ENCODE measurements at places on chromosomes 6 and 20.

- DNase-seq, result peak; percentile 95
These were observed 16.6 kb upstream of the BTBD3 start for GRCh38 chr20:11901127-11901526.

GRCh38 chr6:127489248-127489647 lies 29.9 kb downstream of the MTCL3 start:
- no peak for DNase-seq

- peak; percentile 94 for DNase-seq
These were observed 111.1 kb downstream of the COL12A1 start for GRCh38 chr6:75094614-75095200.

DNA sequence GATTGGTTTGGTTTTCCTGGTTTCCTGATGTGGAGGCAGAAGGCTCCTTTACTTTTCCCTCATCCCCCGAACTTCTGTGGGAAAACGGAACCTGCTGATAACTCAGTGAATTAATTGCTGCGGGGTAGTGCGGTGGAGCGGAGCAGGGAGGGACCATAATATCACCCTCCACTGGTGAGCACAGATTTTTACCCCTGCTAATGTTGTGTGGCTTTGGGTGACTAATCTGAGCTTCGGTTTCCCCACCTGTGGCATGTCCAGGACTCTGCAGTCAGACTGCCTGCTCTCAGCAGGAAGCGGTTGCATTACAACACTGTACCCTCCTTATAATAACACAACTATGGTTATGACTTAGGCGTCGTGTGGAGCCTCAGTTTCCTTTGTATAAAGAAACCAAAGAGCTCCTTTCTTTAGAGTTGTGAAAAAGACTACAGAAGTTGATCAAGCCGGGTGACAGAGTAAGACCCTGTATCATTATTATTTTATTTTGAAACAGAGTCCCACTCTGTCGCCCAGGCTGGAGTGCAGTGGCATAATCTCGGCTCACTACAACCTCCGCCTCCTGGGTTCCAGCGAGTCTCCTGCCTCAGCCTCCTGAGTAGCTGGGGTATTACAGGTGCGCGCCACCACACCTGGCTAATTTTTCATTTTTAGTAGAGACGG lies 2.2 kb upstream of the ID1 start:
- peak; percentile 89 for DNase-seq

DNA sequence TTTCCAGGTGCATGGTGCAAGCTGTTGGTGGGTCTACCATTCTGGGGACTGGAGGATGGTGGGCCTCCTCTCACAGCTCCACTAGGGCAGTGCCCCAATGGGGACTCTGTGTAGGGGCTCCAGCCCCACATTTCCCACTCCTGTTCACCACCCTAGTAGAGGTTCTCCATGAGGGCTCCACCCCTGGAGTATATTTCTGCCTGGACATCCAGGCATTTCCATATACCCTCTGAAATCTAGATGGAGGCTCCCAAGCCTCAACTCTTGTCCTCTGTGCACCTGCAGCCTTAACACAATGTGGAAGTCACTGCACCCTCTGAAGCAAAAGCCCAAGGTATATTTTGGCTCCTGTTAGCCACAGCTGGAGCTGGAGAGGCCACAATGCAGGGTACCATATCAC lies 393.5 kb downstream of the RNGTT start:
- no peak for DNase-seq

GRCh38 chr20:32523613-32524213 lies 61.4 kb downstream of the NOL4L start:
- DNase-seq, result no peak

DNA sequence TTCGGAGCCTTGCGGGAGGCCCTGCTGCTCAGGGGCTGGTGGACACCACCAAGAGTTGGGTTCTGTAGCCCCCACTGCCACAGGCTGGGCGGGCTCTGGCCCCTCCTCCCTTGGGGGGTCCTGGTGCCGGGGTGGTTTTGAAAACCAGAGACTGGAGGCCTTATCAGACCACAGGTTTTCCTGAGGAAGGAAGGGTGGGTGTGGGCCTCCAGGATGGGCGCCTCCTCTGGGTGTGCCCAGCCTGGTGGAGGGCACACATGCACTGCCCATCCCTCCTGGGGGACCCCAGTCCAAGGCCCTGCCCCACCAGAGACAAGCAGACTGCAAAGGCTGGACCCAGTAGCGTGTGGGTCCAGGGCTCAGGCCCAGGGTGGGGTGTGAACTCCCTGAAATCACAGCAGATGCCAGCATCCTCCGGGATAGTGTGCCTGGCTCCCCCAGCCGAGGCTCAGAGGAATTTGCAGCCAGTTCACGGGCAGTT lies 13.5 kb upstream of the ZBTB46 start:
- no peak for DNase-seq

DNA sequence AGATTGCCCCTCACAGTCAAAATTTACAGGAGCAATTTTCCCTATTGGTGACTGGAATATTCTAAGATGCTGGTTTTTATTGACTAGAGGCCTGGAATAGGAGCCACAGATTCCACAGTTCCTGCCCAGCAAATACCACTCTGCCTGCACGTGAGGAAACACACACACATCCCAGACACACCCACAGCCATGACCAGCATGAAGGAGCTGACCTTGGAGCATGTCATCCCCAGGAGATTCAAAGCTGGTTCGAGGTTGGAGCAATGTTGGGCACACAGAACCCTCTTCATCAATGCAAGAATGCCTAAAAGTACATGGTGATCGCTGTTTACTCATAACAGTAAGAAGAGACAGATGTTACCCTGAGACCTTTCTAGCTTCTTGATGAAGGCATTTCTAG lies 244.6 kb upstream of the FOXQ1 start:
- DNase-seq, result no peak

GRCh38 chr20:62487-62886 lies 25.0 kb upstream of the DEFB125 start:
- DNase-seq, result no peak

GRCh38 chr6:72212686-72213085 lies 326.3 kb downstream of the RIMS1 start:
- no peak for DNase-seq

DNA sequence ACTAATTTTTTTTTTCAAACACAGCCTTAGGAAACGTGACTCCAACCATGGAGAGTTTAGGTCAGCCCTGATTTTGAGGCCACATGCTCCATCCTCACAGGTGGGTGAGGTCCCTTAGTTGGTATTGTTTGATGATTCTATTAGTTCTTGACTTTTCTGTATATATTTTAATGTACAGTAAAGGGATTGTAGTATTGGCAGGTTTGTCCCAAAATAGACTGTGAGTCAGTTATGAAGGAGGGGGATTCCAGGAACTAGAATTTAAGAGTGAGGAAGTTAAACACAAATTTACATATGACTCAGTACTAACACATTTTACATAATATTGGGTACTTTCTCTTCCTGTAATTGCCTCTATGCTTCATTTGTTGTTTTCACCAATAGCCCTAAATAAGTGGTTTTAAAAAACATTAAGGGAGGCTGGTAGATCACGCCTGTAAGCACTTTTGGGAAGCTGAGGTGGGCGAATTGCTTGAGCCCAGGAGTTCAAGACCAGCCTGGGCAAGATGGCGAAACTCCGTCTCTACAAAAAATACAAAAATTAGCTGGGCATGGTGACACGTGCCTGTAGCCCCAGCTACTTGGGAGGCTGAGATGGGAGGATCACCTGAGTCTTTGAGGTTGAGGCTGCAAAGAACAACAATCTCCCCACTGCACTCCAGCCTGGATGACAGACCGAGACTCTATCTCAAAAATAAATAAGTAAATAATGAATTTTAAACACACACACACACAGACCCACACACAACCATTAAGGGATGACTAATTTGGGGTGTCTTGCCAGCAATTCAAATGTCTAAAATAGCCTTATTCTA lies 81.8 kb downstream of the SGK1 start:
- peak; percentile 88 for DNase-seq

DNA sequence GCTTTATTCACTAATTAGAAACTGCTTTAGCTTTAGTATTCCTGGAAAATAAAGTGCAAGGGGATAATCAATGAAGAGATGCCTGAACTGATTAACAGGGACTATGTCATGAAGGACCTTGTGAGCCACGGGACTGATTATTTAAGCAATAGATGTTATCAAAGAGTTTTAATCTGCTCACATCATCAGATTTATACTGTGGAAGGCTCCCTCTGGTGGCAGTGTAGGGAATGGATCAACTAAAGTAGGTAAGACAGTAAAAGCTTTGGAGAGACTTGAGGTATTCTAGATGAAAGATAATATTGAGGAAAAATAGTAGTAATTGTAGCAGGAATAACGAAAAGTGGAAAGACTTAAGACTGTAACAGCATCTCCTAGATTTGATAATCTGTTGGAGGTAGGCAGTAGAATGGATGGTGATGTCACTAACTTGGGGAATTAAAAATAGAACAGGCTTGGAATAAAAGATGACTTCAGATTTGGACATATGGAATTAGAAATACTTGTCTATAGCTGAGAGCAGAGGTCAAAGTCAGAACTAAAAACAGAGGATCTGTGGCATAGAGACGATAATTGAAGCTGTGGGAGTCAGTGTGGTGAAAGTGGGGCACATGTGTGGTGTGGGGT lies 80.3 kb upstream of the HTR1E start:
- peak; percentile 21 for DNase-seq

DNA sequence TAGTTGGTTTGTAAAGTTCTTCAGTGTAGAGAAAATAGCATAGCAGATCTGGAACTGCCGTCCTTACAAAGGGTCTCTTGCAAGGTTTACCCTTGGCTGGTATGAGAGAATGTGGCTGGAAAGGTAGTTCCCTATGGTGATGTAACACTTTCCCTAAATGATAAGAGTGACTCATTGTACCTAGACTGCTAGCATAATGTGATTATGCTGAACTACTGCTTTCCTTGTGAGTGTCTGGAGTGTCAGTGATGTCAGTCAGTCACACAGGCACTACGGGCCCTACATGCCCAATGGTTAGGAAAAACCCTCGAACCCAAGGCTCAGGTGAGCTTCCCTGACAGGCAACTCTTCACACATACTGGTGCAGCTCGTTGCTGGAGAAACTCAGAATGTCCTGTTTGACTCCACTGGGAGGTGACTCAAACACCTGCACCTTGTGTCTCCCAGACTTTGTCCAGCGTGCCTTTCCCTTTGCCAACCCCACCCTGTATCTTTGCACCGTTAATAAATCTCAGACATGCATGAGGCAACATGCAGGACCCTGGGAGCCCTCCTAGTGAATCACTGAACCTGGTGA lies 28.4 kb upstream of the LY86 start:
- no peak for DNase-seq

GRCh38 chr6:101478891-101479290 lies 85.4 kb downstream of the GRIK2 start:
- DNase-seq, result no peak

DNA sequence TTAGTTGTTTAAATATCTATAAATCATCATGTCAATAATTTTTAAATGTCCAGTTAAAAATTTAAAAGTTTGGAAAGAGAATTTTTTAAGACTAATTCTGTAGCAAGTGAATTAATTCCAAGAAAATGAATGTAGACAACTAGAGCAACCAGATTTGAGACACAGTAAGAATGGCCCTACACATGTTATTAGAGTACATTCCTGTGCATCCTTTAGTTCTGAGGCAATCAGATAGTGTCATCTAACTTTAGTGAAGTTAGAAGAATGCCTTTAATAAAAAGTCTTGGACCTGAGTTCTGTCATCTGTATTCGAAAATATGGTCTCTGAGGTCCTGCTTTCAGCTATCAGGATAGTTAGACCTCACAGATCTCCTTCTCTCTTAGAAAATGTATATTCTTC lies 63.7 kb downstream of the HIVEP2 start:
- DNase-seq, result no peak

GRCh38 chr6:31403283-31404060 lies at the start of gene MICA:
Gene MICA (plus strand): TSS chr6:31403595. CDS start chr6:31403633, 38 bp downstream.
- DNase-seq, result peak; percentile 88

DNA sequence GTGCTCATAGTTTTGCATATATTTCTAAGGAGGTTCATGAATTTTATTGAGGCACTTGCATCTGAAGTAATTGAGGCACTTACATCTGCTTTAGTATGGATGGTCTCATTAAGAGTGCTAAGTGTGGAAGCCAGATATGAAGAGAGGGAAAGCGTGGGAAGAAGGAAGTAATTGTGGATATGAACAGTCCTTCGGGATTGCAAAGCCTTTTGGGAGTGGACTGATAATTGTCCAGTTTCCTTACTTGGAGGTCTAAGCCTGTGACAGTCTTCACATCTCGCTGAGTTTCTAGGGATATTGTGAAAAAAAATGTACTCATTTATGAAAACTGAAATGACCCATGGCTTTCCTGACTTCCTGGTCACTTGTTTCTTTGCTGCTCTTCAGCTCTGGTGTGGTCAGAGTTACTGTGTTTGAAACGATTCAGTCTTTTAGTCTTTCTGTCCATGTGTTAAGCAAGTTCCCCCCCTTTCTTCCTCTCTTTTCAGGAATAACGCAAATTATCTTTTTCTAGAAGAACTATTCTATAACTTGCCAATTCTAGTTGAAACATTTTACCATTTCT lies 137.3 kb downstream of the ZFAND3 start:
- DNase-seq, result no peak

- peak; percentile 79 for DNase-seq
These were observed 25.4 kb downstream of the HLA-F start for GRCh38 chr6:29748391-29749307.

DNA sequence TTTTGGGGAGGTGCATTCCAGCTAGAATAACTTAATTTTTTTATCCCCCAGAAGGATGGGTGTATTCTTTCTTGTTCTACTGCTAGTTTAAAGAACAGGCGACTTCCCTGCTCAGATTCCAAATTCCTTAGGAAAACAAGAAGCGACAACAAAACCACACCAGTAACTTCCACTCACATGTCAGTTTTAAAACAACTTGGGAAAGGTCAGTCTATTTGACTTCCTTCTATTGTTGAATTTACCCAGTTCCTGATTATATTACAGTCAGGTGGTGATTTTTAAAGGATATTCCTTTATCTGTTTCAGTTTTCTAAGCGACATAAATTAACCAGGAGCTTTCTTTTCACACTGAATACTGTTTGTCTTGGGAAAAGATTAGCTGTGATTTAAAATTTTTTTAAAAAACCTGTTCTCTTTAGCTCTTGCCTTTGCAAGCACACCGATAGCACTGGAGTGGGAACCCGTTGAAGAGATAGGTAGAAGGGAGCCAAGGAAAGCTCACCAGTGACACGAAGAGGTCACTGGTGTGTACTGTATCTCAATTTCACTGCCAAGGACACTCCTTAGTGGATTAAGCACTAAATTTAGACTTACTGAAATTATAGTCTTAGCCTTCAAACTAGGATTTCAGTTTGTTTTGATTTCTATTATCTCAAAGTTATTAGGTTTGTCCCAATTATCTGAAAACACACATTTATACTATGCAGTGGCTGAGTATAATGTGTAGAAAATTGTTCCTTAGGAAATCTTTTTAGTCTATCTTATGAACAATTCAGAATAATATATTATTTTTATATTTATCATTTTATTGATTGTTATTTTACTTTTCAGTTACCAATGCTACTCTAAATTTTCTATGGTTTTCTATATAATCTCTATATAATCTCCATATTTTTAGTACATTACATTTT lies 22.3 kb downstream of the MARCKS start:
- peak; percentile 85 for DNase-seq

GRCh38 chr20:56730003-56730402 lies 100.9 kb downstream of the TFAP2C start:
- no peak for DNase-seq

- no peak for DNase-seq
These were observed 497.1 kb upstream of the ARID1B start for GRCh38 chr6:156280065-156280464.
